ENCODE measurements at places on chromosomes 16 and 17. TPM values are rescaled to one million over a fixed set of nuclear protein-coding genes. Genes with fewer than 3 reads are reported as not detected.

- DNase-seq: no peak
These were observed 247.9 kb upstream of the AXIN2 start for GRCh38 chr17:65809366-65809765.

GRCh38 chr17:44326861-44327444 lies 2.3 kb upstream of the SLC25A39 start:
- peak; percentile 95 for DNase-seq

- DNase-seq: peak; percentile 86
These were observed 13.7 kb downstream of the PITPNC1 start for GRCh38 chr17:67390646-67391361.

DNA sequence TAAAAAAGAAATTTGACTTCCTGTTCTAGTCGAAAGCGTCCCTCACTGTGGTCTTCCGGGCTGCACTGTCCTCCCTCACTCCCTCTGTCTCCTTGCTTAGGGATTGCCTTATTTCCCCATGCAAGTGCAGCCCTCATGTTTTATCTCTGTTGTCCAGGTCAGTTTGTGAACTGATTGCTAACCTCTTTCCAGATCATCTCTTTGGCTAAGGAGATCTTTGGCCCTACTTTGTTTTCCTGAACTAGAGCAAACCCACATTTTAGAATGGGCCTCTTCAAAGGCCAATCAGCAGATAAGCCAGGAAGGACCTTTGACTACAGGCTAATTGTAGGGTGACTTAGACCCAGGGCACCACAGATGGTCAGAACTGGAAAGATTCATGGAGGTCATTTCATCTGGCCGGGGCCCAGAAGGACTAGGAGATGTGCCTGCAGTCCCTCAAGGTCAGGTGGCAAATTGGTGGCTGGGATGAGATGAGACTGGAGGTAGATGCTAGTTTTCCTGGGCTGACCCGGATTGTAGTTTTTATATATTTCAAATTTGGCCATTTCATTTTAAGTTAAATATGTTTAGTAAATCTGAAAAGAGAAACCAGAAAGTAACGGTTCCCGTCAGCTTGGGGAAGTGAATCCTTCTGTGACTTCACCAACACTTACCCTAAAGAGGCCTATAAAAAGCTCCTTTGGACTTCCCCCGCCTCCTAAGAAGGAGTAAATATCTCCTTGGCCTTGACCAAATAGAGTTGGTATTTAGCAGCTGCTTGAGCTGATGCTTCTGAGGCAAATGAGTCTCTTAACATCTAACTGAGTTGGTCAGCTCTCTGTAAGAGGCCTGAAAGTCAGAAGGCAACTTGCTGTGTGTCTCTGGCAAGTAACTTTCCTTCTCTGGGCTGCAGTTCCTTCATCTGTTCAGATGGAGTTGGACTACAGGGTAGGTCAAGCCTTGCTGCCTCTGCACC lies 6.2 kb upstream of the SLC25A19 start:
- peak; percentile 98 for DNase-seq

UNK gene
- 28.6 TPM for total RNA-seq

GRCh38 chr17:55549140-55549539 lies 37.9 kb upstream of the SMIM36 start:
- peak; percentile 33 for DNase-seq

- DNase-seq: no peak
These were observed 13.7 kb downstream of the SYCE1L start for GRCh38 chr16:77212741-77213541.

RAB26 gene
- total RNA-seq: 0.86 TPM

GRCh38 chr17:29855686-29856085 lies 74.3 kb downstream of the SSH2 start:
- no peak for DNase-seq

- DNase-seq: no peak
These were observed 168.7 kb downstream of the ABCC12 start for GRCh38 chr16:47987136-47987535.

KIF18B gene
- total RNA-seq: 14.5 TPM

KREMEN2 gene
- 1.2 TPM for total RNA-seq

DNA sequence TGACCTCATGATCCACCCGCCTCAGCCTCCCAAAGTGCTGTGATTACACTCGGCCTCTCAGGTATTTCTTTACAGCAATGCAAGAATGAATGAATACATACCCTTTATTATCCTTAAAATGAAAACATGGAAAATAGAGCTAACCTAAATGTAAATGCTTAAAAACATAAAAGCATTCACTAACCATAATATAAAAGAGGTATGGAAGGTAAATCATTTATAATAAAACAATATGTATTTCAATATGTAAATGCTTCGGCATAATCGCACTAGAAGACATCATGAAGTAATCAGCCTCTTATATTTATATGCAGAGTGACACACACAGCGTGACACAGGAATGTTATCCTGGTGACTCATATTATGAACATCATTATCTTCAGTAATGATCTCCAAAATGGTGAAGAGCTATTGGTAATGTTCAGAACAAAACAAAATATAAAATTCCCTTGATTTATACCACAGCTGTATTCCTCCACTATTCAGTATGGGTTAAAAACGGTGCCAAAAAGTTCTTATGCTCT lies 53.9 kb downstream of the AIPL1 start:
- no peak for DNase-seq

NARF gene
- total RNA-seq: 61.1 TPM

KRT28 gene
- total RNA-seq: not detected

DNA sequence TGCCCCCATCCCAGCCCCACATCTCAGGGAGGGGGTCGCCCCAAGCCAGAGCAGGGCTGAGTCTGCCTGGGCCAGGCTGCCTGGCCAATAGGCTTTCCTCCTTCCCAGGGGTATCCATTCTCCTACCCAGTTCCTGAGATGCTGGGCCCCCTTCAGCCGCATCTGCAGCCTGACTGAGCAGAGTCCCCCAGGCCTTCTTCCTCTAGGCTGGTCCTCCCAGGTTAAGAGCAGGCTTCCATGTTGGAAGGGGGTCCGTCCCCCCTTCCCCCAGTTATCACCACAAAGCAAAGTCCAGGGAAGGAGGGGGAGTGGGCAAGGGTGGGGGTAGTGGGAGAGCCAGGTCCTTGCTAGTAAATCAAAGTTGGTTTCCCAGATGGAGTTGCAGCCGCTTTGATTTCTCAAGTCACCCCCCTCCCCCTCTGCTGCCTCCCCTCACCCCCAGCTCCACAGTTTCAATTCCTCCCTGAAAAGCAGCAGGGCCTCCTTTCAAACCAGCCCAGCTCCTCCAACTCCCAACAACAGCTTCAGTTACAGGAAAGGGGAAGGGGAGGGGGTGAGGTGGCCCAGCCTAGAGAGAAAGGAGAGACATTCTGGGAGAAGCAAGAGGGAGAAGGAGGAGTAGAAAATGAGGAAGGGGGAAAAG lies 9.5 kb upstream of the FZD2 start:
- no peak for DNase-seq

TNP2 gene
- total RNA-seq: not detected

- no peak for DNase-seq
These were observed 127.5 kb upstream of the SOX9 start for GRCh38 chr17:71993363-71993762.

GRCh38 chr16:85785927-85786326 lies 13.4 kb downstream of the EMC8 start:
- DNase-seq: no peak

DNA sequence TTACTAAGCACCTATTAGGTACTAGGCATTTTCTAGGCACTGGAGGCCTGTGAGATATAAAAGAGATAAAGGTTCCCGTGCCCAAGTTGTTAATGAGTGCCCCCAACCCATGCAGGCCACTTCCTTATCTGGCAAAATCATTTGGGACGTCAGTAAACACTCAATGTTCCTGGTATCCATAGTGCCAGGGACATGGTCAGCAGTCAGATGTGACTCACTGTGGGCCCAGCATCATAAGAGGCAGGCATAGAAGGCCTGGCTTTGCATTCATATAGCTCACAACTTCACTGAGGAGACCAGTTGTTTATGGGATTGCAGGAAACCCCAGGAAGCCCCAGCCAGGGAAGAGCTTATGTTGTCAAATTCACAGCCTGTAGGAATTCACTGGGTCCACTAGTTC lies 81.1 kb downstream of the MRC2 start:
- DNase-seq: no peak

DNA sequence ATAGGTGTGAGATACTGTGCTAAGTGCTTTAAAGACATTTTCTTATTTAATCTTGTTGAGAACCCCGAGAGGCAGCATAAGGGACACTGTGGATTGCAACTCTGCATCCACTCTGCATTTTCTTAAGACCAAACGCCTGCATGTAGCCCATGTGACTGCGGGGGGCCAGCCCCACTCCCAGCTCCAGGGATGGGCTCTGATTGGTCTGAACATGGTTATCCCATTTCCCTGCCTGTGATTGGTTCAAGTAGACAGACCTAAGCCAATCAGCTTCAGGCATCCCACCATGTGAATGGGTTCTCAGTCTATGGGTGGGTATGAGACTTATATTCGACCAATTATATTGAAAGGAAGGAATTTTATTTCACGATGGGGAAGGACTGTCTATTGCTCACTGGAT lies 33.2 kb upstream of the USP7 start:
- peak; percentile 50 for DNase-seq

KCNH6 gene
- total RNA-seq: 0.18 TPM

- DNase-seq: no peak
These were observed 1147.3 kb upstream of the GOT2 start for GRCh38 chr16:59881376-59881775.

GRCh38 chr16:55500530-55501011 lies 8.3 kb upstream of the LPCAT2 start:
- DNase-seq: no peak

DNA sequence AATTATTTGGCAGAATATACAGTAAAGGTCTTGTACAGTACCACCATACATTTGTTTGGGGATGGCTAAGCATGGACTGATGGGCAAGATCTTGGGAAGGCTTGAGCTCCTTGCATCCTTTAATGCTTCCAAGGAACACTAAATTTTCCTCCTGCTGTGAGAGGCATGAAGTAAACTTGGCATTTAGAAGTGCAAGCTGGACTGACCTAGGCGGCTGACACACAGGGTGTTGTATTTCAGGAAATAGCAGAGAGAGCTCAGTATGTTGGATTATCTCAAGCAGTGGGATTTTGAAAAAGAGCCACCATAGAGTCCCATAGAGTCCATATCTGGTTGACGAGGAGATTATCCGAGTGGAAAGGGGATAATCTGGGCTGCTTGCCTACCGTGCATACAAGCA lies 2137.1 kb downstream of the TP53TG3F start:
- no peak for DNase-seq

- no peak for DNase-seq
These were observed 8.0 kb downstream of the TNFAIP1 start for GRCh38 chr17:28343491-28343932.

DNA sequence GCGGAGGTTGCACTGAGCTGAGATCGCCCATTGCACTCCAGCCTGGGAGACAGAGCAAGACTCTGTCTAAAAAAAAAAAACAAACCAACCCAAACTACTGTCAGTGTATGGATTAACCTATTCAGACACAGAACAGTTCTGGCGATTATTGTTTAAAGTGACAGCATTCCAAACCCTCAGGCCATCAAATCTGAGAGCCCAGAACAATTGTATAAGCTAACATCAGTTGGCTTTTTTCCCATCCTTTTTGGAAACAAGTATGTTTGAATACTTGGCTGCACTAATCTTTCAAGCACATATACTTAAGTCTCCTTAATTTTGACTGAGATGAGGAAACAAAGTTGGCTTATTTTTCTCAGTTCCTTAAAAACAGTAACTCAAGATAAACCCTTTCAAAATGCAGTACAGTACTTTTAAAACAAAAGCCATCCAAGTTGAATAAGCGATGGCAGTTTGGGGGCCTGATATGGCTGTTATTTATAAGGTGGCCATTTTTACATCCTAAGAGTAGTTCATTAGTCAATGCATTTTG lies 1.4 kb downstream of the ZSWIM7 start:
- DNase-seq: no peak

DNA sequence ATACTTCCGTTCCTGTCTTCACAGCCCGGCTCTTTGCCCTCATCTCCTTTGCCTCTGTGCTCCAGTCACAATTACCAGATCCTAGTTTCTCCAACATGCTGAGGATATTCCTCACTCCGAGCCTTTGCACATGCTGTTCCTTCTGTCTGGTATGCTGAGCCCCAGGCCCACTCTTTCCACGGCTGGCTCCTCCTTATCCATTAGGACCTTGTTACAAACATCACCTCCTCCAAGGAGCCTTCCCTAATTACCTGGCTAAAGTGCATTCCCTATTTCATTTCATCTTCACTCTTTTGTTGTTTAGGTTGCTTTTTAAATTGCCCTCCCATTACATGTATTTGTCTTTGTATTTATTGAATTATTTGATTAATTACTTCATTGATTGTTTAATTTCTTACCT lies 14.9 kb upstream of the ADGRG1 start:
- DNase-seq: no peak

DNA sequence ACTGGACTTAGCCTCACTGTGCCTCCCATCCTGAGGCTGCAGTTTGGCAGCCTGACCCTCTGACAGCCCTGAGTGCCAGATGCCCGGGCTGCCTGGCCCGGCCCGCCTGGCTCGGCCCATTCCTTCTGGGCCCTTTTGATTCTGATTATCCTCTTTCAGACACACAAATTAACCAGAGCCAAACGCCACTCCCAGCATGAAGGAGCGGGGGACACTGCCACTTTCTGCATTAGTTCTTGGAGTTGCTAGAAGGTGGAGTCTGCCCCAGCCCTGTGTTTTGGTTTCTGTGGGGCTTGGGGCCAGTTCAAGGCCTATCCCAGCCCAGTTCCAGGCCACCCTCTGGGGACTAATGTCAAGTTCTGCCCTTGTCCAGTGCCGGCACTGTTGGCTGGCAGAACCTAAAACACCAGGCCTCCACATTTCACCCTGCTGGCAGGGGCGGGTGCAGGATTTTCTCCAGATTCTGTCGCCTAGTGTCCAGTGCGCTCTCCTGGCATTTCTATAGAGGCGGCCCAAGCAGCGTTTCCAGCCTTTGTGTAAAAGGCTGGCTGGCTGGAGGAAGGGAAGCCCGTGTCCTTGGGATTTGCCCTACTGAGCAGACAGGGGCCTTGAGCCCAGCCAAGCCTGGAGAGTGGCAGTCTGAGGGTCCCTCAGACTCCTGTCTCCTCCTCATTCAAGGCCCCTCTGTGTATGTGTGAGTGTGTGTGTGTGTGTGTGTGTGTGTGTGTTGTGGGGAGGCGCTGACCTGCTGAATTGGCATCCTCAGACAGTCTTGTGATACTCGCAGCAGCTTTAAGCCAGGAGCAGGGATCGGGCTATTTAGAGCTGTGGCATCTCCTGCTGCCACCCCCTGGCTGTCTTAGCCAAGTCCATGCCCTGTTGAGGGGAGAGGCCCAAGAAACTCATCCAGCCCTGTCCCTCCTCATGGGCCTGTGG lies 21.4 kb downstream of the PLCD3 start:
- no peak for DNase-seq

GRCh38 chr17:29905086-29905878 lies 24.7 kb downstream of the SSH2 start:
- DNase-seq: no peak

DNA sequence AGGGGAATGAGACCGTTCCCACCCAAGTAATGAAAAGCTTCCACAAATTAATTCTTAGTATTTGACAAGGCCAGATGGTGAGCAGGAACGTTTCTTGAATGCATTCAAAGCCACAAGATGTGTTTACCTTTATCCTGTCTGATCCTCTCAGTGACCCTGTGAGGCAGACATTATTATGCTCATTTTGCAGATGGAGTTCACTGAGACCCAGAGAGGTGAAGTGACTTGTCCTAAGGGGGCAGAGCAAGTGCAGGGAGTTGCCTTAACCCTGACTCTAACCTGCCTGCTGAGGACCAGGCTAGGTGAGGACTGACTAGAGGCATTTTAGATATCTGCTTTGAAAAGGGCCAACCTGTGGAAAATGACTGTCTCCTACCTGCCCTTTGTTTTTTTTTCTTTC lies 156.7 kb downstream of the HAPSTR1 start:
- DNase-seq: no peak

- DNase-seq: no peak
These were observed 8.2 kb upstream of the FOXN1 start for GRCh38 chr17:28497931-28498330.

Data from HepG2 (cell line).